ENCODE measurements at places on chromosomes 4 and X.

DNA sequence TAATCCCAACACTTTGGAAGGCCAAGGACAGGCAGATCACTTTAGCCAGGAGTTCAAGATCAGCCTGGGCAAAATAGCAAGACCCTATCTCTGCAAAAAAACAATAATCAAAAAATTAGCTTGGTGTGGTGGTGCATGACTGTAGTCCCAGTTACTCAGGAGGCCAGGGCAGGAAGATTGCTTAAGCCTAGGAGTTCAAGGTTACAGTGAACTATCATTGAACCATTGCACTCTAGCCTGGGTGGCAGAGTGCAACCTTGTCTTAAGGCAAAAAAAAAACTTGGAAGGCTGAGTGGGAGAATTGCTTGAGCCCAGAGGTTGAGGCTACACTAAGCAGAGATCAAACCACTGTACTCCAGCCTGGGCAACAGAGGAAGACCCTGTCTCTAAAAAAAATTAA lies 5.2 kb upstream of the FRYL start:
- no peak for DNase-seq

- DNase-seq, result no peak
Observed at GRCh38 chr4:116906758-116907157, 178.6 kb downstream of the TRAM1L1 start.

GRCh38 chrX:132022967-132023895 lies at the start of gene STK26:
TSS of gene STK26 (plus strand) at chrX:132023302. CDS start at chrX:132023618, 316 bp downstream.
- DNase-seq, result peak; percentile 73

- no peak for DNase-seq
Observed at GRCh38 chr4:138832563-138832962, 183.0 kb upstream of the NOCT start.

DNA sequence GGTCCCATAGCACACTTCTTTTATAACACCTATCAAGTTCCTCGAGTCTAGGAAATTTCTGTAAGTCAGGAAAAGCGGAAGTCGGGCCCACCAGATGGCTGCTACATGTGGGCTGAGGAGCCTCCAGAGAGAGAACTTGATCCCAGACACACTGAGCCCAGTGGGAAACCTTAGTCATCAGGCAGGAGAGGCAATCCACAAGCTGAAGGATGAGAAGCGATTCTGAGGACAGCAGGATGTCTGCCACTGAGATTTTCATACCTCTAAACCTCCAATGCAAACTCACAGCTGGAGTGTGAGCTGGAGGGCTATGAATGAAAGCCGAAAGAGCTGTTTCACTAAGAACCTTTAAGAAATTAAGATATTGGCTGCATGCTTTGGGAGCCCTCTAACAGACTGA lies 52.6 kb upstream of the PDHA1 start:
- no peak for DNase-seq

DNA sequence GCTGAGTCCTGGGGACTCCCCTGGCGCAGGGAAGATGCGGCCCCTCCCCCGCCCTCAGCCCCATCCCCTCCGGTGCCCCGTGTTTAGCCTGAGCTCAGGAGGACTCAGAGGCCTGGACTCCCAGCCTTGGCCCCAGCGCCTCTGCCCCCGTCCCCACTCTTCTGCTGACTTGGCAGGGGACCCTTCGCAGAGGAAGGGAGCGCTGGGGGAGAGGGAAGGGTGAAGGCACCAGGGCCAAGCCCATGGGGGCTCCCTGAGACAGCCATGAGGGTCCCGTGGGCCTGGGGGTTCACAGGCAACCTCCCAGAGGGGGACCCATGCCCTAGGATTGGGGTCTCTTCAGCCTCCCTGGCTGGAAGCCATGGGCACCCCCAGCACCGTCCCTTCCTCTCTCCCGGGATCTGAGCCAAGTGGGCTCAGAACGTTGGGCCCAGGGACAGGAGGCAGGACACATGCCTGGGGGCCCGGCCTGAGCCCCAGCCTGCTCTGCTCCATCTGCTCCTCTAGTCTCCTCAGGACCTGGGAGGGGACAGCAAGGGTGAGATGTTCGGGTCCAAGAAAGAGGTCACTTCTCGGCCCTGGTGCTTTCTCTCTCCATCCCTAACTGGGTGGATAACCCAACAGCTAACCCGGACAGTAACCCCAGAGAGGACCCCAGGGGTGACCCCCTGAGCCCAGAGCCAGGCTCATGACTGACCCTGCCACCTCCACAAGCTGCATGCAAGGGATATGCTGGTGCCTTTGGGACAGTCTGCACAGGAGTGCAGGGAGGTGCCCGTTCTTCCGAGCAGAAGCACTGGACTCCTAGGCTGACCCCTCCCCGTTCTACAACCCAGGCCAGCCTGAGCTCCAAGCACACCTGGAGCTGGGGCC lies 1.5 kb upstream of the CPLX1 start:
- DNase-seq, result no peak

- no peak for DNase-seq
Observed at GRCh38 chr4:41256740-41257256, at the start of gene UCHL1. TSS of gene UCHL1 (plus strand) at chr4:41256928. CDS start at chr4:41256977, 49 bp downstream.

- DNase-seq, result no peak
Observed at GRCh38 chr4:104593019-104593418, 98.3 kb upstream of the CXXC4 start.

Data from CD4-positive, alpha-beta T cell treated with Interleukin-6 at 100 ng/mL for 8 hours (primary cell).